ENCODE measurements at places on chromosomes 4 and X. TPM values are rescaled to one million over a fixed set of nuclear protein-coding genes. Genes with fewer than 3 reads are reported as not detected.

GRCh38 chrX:154776753-154777152 lies 14.1 kb downstream of the DKC1 start:
- no peak for DNase-seq
- no peak overlapping the region for H3K27ac ChIP-seq
- peaks cover 6% of the 10 kb centered on the region for H3K36me3 ChIP-seq
- H3K27me3 ChIP-seq, result no peaks in the 10 kb centered on the region

- H3K36me3 ChIP-seq, result no peaks in the 10 kb centered on the region
- no peaks in the 10 kb centered on the region for H3K27me3 ChIP-seq
- no peak overlapping the region for H3K27ac ChIP-seq
- H3K4me3 ChIP-seq, result no peak overlapping the region
- no peak for DNase-seq
Observed at GRCh38 chr4:81609844-81610243, 138.1 kb upstream of the RASGEF1B start.

DNA sequence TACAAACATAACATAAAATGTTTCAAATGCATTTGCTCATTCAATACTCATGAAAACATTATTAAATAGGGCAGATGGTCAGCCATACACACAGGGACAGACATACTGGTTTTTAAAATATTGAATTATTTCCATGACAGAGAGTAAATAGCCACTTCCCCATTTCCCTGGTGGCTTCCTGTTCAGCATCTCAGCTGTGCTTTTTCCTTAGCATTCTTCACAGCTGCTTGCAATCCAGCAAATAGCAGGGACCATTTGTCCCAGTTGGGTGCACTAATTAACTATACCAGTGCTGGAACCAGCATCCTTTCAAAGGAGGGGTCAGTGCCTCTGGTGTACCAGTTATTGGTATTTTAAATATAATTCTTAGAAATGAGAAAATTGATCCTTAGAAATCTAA lies 964.7 kb downstream of the RAB28 start:
- no peaks in the 10 kb centered on the region for H3K4me1 ChIP-seq
- no peaks in the 10 kb centered on the region for H3K36me3 ChIP-seq
- no peak overlapping the region for H3K27ac ChIP-seq
- no peaks in the 10 kb centered on the region for H3K27me3 ChIP-seq

The ADAM29 gene
- not detected for total RNA-seq

- no peaks in the 10 kb centered on the region for H3K27me3 ChIP-seq
- no peak overlapping the region for H3K27ac ChIP-seq
- H3K4me1 ChIP-seq, result peaks cover 14% of the 10 kb centered on the region
- no peak overlapping the region for H3K4me3 ChIP-seq
- no peak for DNase-seq
- H3K36me3 ChIP-seq, result no peaks in the 10 kb centered on the region
Observed at GRCh38 chr4:74631338-74631737, 163.0 kb downstream of the BTC start.

DNA sequence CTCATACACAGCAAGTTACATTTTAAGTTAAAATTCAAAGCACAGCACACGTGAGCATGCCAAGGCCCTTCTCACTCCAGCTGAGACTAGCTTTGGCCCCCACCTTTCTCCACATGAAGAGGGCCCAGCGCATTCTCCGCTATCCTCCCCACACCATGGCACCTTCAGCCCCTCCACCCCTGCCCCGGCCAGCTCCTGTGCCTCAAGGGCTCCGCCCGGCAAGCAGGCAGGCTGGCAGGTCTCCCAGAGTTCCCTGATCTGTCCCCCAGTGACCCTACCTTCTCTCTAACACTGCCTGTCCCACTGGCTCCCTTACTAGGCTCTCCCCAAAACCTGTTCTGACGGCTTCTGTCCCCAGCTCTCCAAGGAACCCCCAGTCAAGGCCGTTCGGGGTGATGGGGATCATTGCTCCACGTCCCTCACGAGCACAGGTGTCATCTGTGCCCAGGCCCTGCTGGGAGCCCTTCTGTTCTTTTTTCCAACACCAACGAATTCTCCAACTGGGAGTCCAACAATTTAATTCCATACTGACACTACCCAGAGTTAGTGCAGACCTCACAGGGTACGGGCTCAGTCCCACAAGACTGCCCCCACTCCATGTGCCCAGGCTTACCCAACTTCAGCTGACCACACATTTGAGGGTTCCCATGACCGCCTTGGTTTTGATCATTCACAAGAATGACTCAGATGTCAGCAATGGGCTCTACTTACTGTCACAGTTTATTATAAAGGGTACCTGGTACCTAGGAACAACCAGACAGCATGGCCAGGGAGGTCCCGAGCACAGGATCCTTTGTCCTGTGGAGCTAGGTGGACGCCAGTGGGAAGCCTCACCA lies 4.2 kb downstream of the LETM1 start:
- H3K36me3 ChIP-seq, result no peaks in the 10 kb centered on the region
- H3K4me3 ChIP-seq, result no peak overlapping the region
- peaks cover 27% of the 10 kb centered on the region for H3K4me1 ChIP-seq
- DNase-seq, result no peak
- H3K27ac ChIP-seq, result no peak overlapping the region

- H3K4me3 ChIP-seq, result no peak overlapping the region
- H3K36me3 ChIP-seq, result no peaks in the 10 kb centered on the region
- H3K27ac ChIP-seq, result no peak overlapping the region
- peaks cover 23% of the 10 kb centered on the region for H3K27me3 ChIP-seq
Observed at GRCh38 chrX:101595739-101596419, 21.9 kb downstream of the ARMCX6 start.

The S100G gene
- total RNA-seq, result not detected

The RNF212 gene
- 6.6 TPM for total RNA-seq

- H3K4me1 ChIP-seq, result no peaks in the 10 kb centered on the region
- DNase-seq, result no peak
- H3K4me3 ChIP-seq, result no peak overlapping the region
- H3K36me3 ChIP-seq, result no peaks in the 10 kb centered on the region
- no peak overlapping the region for H3K27ac ChIP-seq
Observed at GRCh38 chr4:133668061-133668851, 519.2 kb downstream of the PCDH10 start.

Measured in PC-9 (cell line).